Heart right ventricle (tissue), 16 donors: ENCODE measurements at places on chromosomes 13 and 19.

- DNase-seq, result no peak
These were observed 22.1 kb downstream of the COLGALT1 start for GRCh38 chr19:17577457-17578097.

DNA sequence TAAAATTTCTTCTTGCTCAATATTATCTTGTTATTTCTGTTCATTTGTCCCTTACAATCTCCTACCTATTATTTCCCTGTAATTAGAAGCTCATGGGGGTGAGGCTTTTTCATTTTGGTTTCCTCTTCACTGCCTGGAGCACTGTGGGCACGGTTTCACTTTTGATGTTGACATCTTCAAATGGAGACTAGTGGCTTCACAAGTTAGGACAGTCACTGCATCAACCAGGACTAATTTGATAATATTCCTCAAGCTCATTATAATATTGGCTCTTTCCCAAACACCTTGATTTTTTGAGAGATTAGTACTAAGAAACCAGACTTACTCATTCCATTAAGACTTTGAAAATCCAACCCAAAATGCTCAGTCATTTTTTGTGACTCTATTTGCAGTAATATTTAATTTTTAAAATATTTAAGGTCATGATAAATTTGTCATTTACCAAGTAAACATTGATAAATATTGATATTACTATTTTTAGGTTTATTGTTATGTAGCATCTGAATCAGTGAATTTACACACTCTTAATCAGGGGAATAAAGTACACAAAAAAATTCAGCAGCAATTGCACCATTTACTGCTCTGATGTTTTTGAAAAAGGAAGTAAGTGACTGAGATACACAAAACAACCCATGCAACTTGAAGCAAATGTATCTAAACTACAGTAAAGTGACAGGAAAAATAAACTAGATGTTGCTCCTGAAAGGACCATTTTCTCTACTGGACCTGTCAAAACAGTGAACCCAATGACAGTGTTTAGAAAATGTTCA, 28.8 kb upstream of the RCBTB2 start:
- DNase-seq, result no peak

DNA sequence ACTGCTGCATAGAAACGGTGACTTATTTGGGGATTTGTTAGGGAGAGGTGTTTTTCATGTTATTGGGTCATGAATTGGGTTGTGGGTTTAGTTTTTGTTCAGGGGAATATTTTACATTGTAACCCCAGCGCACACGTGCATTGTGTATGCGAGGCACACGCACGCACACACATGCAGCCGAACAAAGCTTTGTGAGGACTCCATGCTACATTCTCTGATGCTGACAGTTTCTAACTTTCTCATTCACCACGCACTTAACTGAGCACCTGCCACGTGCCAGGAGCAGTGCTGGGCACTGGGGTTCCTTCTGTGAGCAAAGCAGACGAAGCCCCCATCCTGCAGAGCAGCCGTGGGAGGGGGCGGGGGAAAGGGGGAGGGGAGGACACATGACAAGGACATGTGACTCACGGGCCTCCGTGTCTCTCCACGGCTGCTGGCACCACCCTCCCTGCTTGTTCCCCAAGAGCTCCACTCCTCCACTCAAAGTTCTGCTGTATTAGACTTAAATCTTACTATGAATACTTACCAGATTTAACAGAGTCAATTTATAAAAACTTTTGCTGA, 55.6 kb downstream of the SLC7A9 start:
- DNase-seq, result no peak

DNA sequence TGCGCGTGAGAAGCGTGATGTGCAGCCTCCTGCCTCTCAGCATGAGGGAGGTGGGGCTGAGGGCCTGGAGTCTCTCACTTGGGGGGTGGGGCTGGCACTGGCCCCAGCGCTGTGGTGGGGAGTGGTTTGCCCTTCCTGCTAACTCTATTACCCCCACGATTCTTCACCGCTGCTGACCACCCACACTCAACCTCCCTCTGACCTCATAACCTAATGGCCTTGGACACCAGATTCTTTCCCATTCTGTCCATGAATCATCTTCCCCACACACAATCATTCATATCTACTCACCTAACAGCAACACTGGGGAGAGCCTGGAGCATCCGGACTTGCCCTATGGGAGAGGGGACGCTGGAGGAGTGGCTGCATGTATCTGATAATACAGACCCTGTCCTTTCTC, 8.7 kb downstream of the CD177 start:
- DNase-seq, result no peak

DNA sequence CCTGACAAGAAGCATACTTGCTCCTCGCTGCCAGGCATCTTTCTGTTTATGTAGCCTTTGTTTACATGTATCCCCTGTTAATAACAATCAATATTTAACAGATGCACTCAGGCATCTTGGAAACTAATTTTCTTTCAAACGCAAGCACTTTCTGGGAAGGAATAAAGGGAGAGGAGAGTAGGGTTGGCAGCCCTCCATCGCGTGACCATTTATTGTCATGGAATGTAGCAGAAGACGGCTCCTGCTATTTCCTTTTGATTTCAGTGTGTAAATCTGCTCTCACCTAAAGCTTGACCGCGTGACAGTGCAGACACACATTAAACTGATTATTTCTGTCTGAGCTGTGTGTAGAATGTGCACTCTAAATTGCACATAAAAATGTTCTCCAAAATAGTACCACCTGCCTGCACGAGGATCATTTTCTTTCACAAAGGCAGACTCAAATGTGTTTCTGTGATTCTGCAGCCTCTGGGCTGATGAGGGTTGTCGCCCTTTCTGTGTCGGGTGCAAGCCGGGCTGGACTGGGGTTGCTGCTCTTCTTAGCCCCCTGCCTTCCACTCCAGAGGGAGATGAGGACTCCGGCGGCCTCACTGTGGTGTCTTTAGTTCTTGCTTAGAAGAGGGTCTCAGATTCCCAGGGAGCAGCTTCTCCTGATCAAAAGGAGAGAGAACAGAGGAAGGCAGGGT, 223.5 kb upstream of the MAB21L1 start:
- no peak for DNase-seq

DNA sequence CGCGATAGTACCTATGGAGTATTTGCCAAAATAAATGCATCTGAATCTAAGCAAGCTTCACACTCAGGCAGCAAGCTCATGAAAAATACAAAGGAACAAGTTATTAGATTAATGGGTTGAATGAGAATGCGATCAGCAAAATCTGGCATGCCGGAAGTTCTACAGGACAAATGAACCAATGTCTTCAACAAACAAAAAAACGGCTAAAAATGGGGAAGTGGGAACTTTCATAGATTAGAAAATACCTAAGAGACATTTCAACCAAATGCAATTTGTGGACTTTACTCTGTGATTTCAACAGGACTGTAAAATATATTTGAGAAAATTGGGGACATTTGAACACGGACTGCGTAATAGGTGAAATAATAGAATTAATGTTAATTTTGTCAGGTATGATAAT, 22.4 kb upstream of the RNASEH2B start:
- DNase-seq, result no peak

GRCh38 chr19:58455306-58455705, 3.9 kb downstream of the ZNF324B start:
- no peak for DNase-seq

DNA sequence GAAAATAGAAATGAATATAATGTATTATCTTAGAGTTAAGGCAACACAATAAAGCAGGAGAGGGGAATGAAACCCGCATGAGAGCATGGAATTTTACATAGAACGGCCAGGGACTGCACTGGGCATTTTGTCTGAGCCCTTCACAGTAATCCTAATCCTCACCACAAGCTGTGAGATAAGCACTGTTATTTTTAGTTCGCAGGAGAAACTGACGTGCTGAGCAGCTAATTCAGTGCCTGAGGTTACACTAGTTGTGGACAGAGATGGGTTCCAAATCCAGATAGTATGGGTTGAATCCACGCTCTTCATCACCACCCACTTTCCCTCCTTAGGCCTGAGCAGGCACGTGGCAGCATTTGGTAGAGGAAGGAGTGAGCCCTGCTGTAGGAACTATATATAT, 24.8 kb upstream of the ZNF527 start:
- DNase-seq, result no peak

DNA sequence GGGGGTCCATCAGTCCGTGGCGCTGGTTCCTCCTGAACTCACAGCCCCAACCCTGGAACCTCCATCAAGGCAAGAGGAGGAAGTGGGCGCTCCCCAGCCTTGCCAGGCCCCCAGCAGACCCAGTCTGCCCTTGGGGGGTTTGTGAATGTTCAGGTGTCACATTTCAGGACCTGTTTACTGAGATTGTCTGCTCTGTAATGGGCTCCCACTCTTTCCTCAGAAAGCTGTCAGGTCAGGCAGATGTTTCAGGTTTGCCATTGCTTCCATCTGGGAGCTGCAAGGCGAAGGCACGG, 29.4 kb downstream of the TSSK6 start:
- DNase-seq, result no peak

GRCh38 chr13:101019126-101019525, 344.5 kb upstream of the TMTC4 start:
- no peak for DNase-seq

GRCh38 chr19:17135001-17135853, 59.6 kb downstream of the MYO9B start:
- DNase-seq, result peak; percentile 97

DNA sequence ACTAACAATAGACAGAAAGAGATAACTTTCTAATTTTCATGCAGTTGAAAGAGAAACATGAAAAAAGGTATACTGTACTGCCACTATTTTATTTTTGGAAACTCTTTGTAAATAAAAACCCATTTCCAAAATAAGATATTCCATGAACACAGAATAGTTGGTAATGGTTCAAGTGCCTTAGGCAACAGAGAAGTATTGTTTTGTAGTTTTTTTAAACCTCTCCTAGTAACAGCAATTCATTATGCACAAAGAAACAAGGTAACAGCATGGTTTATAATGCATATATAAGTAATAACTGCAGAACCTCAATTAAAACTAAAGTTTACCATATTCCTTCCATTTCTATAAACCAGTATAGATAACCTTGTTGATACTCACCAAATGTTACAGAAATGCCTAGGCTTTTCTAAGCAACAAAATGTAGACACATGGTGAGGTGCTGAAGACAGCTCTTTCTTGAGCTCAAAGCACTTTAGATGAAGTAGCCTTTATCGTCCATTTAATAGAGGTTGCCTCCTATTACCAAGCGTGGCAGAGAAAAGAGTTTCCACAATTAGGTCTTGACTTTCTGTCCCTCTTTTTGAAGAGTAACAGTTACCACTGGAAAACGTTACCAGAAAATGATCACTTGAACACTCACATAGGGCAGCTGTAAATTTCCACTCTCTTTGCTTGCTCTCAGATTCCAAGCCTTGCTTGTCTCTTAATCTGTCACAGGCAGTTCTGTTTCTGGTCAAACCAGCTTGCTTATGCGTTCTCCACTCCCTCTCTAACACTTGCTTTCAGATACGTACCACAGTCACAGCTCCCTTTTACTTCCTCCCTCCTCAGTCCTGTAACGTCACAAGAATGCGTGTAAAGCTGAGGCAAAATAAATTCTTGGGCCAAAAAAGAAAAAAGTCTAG, 42.9 kb downstream of the CAB39L start:
- DNase-seq, result no peak

- no peak for DNase-seq
These were observed 171.7 kb downstream of the NHLRC3 start for GRCh38 chr13:39209731-39210531.
